Ammon's horn (tissue), 1 donor: ENCODE measurements at places on chromosomes 12 and 14.

DNA sequence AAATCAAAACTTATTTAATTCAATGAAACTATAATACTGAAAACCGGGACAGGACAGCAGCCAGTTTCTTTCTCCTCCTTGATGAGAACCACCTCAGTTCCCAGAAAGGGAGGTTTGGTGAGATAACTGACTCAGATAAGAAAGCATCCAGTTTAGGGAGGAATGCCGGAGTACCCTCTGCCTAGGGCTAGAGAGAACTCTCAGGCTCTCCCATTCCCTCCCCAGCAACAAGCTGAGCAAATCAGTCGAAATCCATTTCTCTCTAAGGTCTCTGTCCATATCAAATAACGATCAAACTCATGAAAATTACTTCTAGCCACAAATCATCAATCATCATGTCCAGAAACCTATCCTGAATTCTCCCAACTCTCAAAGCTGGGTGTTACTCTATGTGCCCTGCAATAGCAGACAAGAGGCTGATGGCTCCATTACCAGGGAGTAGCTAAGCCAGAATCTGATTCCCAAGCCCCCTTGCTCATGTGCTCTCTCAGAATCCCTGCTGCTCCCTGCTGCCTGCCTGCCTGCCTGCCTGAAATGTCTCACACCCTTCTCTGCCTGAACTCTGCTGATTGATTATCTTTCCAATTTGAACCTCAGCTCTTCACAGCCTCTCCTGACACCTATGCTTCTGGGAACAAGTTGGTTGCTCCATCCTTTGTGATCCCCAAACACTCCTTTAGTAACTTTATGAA is 49.4 kb downstream of the SLC25A47 start:
- no peak for DNase-seq

- no peak for DNase-seq
These were observed 841.5 kb upstream of the TMEM132C start for GRCh38 chr12:127425474-127425873.

- DNase-seq: no peak
These were observed 23.0 kb downstream of the RTL1 start for GRCh38 chr14:100880271-100881101.

- DNase-seq: no peak
These were observed 11.9 kb downstream of the EAPP start for GRCh38 chr14:34527591-34527990.

DNA sequence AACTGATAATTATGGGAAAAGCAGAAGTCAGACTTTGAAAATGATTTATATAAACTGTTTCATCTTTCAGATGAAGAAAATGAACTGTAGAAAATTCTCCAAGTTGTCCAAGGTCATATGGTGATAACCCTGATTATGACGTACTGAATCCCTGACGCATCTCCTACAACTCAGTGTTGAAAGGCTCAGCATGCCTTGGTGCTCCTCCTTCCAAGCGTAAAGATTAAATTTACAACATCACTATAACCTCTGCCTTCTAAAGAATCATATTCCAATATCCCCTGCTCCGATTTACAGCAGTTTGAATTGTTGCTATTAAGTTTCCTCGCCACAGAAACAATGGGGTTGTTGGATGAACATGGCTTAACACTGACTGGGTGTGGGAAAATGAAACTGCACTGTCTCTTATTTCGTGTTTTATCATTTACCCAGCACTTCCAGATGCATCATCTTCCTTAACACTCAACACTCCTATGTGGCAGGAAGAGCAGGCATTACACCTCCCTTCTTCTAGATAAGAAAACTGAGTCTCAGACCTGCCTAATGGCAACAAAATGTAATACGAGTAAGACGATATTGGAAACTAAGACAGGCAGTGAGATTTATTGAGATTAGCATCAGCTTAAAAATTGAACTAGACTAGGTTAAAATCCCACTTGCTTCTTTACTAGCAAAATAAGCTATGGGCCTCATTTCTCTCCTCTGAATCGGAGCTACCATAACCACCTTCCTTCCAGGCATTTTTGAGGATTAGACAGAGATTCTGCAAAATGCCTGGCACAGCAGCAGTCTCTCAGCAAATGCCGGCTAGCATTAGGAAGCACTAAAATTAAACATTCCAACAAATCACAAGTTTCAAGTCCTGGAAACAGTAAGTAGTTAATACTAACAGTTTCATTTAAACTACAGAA is 74.2 kb downstream of the PPM1H start:
- peak; percentile 17 for DNase-seq

GRCh38 chr12:123621619-123622530 is 11.6 kb downstream of the EIF2B1 start:
- no peak for DNase-seq

GRCh38 chr14:67269298-67270060 is 28.2 kb downstream of the PALS1 start:
- no peak for DNase-seq

- no peak for DNase-seq
These were observed 83.9 kb downstream of the PAPOLA start for GRCh38 chr14:96586056-96586455.

DNA sequence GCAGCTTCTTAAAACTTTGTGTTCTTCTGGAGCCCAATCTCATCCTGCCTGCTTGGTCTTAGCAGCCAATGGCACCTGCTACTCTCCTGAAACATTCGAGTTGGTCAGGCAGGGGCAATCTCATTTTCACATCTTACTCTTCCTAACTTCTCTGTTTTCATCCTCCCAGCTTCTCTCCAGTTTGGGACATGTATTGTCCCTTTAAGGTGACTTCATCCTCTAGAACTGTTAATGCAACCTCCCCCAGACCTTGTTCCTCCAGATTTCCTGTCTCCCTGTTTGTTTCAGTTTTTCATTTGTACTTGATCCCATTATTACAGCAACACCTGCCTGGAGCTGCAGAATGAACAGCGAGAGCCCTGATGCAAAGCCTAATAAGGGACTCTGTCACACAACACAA is 31.3 kb downstream of the SERPINA11 start:
- no peak for DNase-seq

GRCh38 chr12:25818596-25819390 is 139.7 kb upstream of the RASSF8 start:
- no peak for DNase-seq

DNA sequence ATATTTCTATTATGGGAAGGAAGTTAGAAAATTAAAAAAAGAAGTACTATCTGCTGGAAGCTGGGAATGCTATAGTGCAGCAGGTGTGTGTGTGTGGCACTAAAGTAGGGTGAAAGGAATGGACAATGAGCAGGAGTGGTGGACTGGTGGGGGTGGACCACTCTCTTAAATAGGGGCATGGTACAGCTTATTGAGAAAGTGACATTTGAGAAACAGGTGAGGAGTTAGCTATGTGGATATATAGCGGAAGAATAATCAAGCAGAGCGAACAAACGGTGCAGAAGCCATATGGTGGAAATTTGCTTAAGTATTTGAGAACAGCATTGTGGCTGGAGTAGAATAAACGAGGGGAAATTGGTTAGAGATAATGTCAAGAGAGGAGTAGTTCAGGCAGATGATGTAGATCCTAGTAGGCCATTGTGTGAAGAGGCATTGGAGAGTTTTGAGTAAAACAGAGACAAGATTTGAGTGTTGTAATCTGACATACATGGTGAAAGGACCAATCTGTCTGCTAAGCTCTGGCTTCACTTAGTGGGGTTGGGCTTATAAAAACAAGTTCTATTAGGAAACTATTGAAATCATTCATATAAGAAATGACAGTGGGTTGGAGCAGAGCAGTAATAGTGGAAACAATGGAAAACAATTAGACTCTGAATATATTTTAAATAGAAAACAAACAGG is 149.2 kb upstream of the SYT10 start:
- DNase-seq: no peak

- DNase-seq: no peak
These were observed 66.0 kb downstream of the TMTC3 start for GRCh38 chr12:88207921-88208620.

GRCh38 chr14:67442139-67442906 is 30.4 kb upstream of the PLEK2 start:
- DNase-seq: no peak

DNA sequence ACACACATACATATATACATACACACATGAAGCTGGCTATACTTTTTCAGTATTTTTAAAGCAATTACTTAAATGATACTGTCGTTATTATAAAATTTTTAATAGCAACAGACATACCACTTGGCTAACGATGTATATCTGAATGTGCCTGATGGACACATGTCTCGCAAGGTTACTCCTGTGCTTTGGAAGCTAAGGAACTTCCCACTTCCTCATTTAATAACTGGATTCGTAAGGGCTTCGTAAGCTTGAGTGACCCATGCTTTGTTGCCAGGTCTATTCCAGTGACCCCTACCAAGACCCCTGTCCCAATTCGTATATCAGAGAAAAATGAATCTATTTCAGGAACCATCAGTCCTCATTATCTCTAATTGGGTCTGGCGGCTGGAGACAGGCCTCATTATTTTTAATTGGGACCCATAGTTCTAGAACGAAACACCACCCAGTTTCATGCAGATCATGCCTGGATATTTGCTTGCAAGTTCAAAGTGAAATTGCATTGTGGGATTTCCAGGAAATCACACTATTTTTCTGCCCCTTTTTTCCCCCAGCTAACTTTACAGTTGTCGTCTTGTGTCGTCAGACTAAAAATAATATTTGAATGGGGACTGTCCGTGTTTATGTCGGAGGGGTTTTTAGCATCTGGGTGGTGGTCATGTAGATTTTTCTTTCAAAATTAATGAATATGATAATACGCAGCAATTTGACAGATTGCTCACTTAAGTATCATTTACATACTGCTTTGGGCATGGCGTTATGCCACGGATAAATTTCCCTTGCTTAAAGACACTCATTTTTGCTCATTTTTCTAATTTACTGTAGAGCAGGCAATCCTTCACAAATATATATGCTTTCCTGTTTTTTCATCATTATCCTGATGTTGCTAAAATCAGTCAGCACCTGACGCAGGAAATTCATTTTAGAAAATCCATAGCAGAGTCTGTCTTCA is 17.1 kb upstream of the MYO1H start:
- DNase-seq: no peak

DNA sequence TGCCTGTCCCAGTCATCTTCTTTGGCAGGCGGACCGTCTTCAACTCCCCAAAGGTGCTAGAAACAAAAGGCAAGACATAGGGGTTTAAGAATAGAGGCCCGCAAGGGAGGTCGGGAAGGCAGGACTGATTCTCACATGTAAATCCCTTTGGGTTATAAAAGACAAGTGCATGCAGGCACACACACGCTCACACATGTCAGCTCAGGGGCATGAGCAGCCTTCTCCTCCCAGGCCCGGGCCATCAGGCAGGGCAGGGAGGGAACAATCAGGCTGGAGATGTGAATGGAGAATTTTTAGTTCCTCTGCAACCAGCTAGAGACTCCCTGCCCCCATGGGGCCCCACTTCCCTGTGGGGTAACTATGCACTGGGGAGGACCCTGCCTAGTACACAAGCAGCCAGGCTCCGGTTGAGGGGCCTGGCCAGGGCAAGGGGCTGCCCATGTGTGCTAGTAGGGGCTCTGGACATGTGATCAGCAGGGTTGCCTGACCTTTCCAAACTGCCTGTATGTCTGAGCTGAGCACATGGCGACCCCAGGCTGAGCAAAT is 107.2 kb downstream of the RBM19 start:
- DNase-seq: no peak

DNA sequence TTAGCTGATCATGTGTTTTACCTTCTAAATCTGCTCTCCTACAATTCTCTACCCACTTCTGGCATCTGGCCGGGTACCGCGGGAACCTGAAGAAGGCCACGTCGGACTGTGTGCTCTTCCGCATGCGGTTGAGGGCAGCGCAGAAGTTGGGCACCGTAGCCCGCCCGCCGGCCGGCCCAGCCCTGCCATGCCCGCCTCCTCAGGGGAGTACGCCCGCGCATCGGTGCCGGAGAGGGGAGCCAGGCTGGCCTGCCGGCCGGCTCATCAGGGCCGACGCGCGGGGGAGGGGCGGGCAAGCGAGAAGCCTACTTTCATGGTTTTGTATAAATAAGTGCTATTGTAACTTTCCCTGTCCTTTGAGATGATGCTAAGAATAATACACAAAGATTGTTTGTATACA is 19.9 kb upstream of the ADAMTS20 start:
- no peak for DNase-seq

DNA sequence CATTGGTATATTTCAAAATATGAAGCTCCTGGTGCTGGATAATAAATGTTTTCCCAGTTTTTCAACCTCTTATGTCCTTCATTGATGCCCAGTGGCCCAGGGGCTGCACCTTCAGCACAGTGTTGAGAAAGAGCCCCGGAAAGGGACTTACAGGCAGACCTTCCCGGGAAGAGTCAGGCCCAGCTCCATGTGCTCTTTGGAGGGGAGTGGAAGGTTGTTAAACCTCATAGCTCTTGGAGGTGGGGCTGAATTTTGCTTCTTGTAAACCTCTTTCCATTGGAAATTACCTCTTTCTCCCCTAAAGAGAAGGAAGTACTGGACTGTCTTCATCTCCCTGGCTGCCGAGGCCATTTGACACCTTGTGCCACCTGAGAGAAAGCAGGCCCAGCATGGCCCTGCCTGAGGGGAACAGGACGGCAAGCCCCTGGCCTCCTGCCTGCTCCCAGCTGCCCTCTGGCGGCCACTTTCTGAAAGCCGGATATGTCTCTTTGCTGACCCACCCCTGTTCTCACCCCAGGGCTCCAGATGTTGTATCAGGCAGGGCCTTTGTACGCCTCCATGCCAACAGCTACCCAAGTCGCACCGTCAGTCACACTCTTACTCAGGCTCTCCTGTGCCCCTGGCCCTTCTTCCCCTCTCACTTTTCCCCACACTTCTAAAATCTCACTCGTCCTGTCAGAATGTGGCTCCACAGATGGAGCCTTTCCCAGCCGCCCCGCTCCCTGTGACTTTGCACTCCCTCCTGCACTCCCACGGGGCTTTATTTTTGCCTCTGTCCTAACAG is 43.0 kb downstream of the EVL start:
- peak; percentile 85 for DNase-seq

- DNase-seq: no peak
These were observed 51.4 kb downstream of the GRIP1 start for GRCh38 chr12:66627270-66627987.
